ENCODE measurements at places on chromosomes 13 and 19.

DNA sequence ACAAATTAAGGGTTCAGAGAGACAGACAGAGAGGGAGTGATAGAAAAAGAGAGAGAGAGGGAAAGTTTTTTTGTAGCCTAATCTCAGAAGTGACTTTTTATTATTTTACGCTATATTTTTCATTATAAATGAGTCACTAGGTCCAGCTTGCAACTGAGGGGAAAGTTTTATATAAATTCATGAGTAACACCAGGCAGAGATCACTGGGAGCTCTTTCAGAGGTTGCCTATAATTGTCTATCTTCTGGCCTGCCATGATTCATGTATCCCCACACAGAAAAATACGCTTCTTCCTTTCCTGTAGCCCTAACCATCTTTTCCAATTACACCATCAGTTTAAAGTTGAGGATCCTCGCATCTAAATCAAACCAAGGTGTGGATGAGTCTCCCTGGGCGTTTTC is 467.9 kb downstream of the SLITRK1 start:
- no peak for DNase-seq

DNA sequence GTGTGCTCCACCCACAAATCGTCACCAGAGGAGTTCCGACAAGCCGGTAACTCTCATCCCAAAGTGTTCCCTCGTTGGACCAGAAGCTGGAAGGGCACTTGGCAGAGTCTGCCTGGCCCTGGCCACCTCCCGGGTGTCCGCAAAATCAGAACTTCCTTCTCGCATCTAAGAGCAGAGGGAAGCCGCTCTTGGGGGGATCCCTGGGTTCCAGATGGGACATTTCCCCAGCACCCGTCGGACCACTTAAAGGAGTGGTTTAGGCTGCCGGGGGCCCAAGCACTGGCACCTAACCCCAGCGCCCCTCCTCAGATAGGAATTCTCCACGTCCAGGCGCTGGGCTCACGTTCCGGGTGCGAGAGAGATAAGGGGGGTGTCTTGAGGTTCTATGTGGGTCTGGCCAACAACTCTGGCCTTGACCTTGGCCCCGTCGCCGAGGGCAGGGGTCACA is 857 bp upstream of the MAP2K7 start:
- no peak for DNase-seq

DNA sequence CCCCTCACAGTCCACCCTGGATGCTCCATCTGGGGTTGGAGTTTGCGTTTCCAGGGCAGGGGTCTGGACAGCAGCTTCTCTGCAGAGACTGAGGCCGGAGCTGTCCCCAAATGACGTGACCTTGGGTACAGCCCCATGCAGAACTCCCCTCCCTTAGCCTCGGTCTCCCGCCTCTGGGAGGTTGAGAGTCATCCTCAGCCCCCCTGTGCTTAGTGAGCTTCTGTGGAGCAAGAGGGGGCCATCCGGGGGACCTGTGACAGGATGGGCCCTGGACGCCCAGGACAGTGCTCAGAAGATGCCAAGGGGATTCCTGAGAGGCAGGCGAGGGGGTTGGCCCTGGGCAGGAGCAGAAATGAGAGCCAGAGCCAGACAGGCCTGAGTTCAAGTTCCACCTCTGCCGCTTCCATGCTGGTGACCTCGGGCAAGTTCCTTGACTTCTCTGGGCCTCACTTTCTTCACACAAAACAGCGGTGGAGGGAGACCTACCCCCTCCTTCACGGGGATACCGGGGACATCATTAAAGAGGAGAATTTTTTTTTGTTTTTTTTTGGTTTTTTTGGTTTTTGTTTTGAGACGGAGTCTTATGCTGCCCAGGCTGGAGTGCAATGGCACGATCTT is 20.3 kb downstream of the SMIM24 start:
- DNase-seq: no peak

- no peak for DNase-seq
Measured at GRCh38 chr13:78198821-78199220, 280.2 kb upstream of the EDNRB start.

DNA sequence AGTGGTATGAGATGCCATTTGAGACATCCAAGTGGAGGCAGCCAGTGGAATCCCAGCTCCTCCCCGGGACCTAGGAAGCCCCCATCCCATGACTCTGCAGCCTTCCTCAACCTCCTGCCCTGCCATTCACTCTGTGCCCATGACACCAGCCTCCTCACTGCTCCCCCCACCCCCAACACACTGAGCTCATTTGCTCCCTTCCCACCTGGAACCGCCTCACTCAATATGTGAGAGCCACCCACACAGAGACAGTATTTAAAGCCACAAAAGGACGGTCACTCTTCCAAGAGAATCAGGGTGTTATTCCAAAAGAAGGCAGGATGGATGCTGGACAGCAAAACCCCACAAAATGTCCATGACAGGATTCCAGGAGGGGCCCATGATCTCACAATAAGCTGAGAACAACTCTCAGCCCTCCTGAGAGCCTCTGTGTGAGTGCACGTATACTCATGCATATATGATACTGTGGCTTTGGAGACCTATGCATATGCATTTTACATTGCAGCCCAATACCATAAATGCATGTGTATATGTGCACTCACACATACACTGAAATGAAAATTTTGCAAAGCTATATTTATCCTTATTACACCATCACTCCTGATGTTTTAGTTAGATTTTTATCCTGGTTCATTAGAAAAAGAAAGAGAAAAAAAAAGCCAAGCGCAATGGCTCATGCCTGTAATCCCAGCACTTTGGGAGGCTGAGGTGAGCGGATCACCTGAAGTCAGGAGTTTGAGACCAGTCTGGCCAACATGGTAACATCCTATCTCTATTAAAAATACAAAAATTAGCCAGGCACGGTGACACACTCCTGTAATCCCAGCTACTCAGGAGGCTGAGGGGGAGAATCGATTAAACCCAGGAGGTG is 10.8 kb upstream of the RANBP3 start:
- no peak for DNase-seq

Data from stimulated activated CD8-positive, alpha-beta memory T cell treated with anti-CD3 and anti-CD28 coated beads, Interleukin-7, amount 100 ng/mL, for 48 hours (primary cell).